ENCODE measurements at places on chromosomes 7 and 10. TPM values are rescaled to one million over a fixed set of nuclear protein-coding genes. Genes with fewer than 3 reads are reported as not detected.

The MYOZ1 gene
- 1.9 TPM for total RNA-seq

The TBXAS1 gene
- 51.2 TPM for total RNA-seq

DNA sequence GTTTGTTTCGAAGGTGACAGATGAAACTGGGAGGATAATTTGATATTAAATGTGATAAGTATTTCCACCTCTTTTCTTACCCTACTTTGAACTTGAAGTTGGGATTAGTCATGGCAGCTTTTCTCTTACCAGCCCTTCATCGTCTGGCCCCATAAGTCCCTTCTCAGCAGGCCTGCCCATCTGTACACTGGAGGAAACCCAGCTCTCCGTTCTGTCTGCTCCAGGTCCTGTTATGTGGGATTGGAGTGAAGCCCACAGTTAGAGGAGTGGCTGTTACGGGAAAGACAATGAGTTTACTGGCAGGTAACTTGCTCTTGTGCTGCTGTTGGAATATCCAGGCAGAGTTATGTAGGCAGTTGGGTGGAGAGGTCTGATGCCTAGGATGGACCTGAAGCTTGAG lies 127.3 kb downstream of the CAMK1D start:
- no peak for DNase-seq

DNA sequence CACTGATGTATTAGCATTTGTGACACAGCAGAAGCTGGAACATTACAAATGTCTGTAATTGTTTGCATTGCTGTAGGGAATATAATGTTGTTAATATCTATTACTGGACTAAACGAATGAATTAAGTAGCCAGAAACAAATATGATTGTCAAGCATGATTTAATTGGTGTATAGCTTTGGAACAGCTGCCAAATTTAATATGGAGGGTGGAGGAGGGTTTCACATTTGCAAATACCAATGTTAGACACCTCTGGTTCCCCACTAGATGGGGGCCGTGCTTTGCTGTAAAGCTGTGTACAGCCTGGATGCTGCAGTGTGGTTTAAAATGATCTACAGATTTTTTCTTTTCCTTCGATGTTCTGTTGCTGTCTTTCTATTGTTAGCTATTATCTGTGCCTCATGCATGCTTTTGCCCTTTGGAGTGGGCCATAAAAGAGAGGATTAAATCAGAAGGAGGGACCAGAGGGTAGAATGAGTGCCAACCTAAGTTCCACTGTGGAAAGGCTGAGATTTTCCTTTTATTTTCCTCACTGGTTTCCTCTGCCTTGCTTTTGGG lies 23.1 kb downstream of the DNAJB9 start:
- DNase-seq: no peak

DNA sequence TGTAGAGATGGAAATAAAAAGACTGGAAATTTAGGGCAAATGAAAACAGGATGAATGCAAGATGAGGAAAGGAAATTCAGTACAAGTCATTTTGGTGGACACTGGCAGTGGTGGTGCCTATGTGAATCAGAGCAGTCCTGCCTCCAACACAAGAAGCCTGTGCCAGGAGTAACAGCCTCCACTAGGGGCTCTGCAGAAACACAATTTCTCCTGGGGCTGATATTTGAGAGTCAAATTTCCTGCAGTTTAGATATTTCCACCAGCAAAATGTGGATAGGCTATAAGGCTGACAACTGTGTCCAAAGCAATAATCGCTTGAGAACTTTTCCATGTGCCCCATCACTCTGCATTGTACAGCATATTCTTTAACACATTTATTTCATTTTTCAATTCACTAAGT lies 4.7 kb upstream of the PLXDC2 start:
- DNase-seq: no peak

Measured in omental fat pad (tissue), 4 donors.